Stimulated activated CD4-positive, alpha-beta T cell treated with anti-CD3 and anti-CD28 coated beads, Interleukin-1b, Interleukin-23, amount 100 ng/mL, for 4 hours (primary cell): ENCODE measurements at places on chromosomes 2 and 18.

GRCh38 chr2:148640767-148641166 is 3.8 kb upstream of the EPC2 start:
- DNase-seq: no peak

DNA sequence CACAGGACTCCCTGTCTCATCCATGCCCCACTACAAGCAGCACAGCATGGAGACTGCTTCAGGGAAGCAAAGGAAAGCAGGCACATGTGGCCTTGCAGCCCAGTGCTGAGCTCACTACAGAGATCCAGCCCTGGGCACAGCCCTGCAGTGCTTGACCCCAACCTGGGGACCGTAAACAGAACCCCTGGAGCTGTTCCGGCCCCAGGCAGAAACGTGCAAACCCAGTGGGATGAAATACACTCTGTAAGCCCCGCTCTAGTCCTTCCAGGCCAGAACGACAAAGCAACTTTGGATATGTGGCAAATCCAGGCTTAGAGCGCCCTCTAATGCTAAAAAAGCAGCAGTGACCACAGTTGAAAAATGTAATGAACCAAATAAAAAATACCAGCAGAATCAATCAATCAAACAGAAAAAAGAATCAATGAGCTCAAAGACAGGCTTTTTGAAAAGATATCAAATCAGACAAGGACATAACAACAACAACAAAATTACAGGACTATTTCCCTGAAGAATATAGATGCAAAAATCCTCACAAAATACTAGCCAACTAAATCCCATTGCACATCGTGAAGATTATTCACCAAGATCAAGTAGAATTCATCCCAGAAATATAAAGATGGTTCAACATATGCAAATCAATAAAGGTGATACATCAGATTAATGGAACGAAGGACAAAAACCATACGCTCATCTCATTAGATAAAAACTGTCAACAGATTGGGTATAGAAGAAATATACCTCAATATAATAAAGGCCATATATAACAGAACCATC is 45.6 kb downstream of the ZNF519 start:
- no peak for DNase-seq

DNA sequence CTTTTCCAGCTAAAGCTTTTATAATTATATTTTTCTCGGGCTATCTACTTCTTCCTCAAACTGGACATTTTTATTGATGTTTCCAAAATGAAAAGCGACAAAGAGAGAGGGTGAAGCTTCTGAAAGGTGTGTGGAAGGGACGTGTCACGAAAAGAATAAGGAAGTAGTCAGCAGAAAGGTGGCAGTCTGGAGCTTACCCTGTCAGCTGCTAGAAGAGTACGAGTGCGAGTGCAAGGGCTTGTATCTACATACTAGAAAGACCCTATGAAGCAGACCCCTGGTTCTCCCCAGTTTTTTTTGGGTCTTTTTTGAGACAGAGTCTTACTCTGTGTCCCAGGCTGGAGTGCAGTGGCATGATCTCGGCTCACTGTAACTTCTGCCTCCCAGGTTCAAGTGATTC is 14.6 kb downstream of the FHL2 start:
- no peak for DNase-seq

DNA sequence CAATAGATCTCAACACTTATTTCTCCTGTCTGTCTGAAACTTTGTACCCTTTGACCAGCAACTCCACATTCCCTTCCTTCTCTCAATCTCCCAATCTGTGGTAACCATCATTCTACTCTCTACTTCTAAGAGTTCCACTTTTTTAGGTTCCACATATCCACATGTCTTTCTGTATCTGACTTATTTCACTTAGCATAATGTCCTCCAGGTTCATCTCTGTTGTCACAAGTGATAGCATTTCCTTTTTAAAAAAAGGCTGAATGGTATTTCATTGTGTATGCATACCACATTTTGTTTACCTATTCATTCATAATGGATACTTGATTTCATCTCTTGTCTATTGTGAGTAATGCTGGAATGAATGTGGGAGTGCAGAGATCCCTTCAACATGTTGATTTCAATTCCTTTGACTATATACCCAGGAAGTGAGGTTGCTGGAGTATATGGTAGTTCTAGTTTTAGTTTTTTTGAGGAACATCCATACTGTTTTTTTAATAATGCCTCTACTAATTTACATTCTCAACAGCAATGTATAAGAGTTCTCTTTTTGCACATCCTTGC is 18.8 kb upstream of the MMADHC start:
- DNase-seq: no peak

DNA sequence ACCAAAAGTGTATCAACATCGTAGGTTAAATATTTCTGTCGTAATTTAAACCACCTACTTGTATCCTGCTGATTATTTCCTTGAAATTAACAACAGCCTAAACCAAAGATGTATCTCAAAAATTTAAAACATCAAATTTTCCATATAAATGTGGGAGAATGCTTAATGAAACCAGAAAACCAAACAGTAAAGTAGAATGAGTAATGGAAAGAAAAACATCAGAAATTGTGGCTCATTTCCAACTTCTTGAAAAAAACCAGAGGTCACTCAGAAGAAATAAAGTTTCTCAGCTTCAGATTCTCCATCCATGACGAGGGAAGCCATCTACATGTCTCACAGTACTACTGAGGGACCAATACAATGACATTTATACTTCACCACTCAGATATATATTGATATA is 296.5 kb downstream of the NOL4 start:
- DNase-seq: no peak
